H4 (cell line): ENCODE measurements at places on chromosomes 4 and X.

GRCh38 chr4:85024671-85025070, 58.2 kb upstream of the WDFY3 start:
- no peak for DNase-seq

GRCh38 chrX:41322821-41323603, 10.9 kb upstream of the DDX3X start:
- DNase-seq, result no peak

- no peak for DNase-seq
Measured at GRCh38 chr4:138835832-138836533, 179.6 kb upstream of the NOCT start.

DNA sequence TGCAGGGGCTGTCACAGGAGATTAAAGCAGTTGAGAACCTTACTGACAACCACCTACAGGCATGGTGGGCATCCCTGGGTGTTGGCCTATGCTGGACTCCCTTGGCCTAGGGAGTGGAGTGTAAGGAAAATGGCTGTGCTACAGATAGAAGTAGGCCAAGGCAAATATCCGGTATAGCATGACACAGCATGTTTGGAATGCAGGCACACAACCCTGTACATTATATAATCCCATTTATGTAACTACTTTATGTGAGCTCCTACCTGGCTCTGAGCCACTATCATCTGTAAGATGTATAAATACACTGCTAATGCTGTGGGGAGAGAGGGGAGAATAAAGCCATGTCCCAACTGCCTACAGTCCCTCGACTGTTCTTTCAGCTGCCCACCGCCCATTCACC, 38.7 kb upstream of the KCTD8 start:
- no peak for DNase-seq
